Ovary (tissue), 10 donors: ENCODE measurements at places on chromosomes 1 and 21. TPM values are rescaled to one million over a fixed set of nuclear protein-coding genes. Genes with fewer than 3 reads are reported as not detected.

The RERE gene
- 119 TPM for total RNA-seq

The C1orf94 gene
- total RNA-seq: not detected

The ZNF648 gene
- 0.57 TPM for total RNA-seq

The MAP10 gene
- total RNA-seq: 2.4 TPM

The TTC24 gene
- total RNA-seq: not detected

DNA sequence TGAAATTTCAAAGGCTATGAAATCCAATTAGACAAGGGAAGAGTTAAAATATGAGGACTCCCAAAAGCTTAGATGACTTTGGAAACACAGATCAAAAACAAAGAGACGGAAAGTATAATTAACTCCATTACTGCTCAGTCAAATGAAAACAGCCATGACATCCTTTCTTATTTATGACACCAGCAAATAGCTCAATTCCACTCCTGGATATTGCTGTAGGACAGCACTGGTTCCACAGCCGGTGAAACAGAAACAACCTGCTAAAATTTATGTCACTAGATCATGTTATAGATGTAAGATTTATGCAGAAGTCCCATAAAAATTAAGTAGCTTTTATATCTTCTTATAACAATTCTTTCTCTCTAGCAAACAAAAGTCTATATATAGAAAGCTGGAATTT lies 65.6 kb upstream of the RRP15 start:
- H3K27ac ChIP-seq: no peak overlapping the region
- no peaks in the 10 kb centered on the region for H3K4me1 ChIP-seq
- H3K27me3 ChIP-seq: no peaks in the 10 kb centered on the region
- no peak for DNase-seq
- no peak overlapping the region for H3K4me3 ChIP-seq

- no peak overlapping the region for H3K4me3 ChIP-seq
- no peak for DNase-seq
- no peaks in the 10 kb centered on the region for H3K36me3 ChIP-seq
- H3K4me1 ChIP-seq: peaks cover 13% of the 10 kb centered on the region
- H3K27ac ChIP-seq: no peak overlapping the region
Observed at GRCh38 chr1:247358920-247359319, 27.3 kb upstream of the ZNF496 start.

- peaks cover 19% of the 10 kb centered on the region for H3K4me1 ChIP-seq
- no peaks in the 10 kb centered on the region for H3K36me3 ChIP-seq
- no peak overlapping the region for H3K4me3 ChIP-seq
- H3K27me3 ChIP-seq: no peaks in the 10 kb centered on the region
- H3K27ac ChIP-seq: no peak overlapping the region
- no peak for DNase-seq
Observed at GRCh38 chr1:15218287-15219279, 28.4 kb upstream of the FHAD1 start.

GRCh38 chr1:47569681-47570470 lies 132.0 kb downstream of the FOXD2 start:
- H3K4me1 ChIP-seq: no peaks in the 10 kb centered on the region
- DNase-seq: no peak
- H3K27ac ChIP-seq: no peak overlapping the region
- no peak overlapping the region for H3K4me3 ChIP-seq

DNA sequence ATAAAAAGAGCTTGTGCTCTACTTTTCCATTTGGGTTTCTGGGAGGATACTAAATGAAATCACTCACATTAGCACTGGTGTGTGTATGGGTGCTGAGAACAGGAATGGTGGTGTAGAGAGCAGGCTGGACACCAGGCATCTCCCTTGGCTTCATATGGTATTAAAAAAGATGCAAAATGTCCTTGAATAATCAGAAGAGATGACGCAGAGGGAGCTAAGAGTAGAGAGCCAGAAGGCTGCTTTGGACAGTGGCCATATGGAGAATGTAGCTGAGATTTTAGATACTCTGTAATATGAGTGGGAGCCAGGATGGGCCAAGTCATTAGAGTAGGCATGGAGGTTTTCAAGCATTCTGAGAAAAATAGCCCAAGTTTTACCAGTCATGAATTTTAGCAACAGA lies 112.3 kb upstream of the ZRANB2 start:
- no peaks in the 10 kb centered on the region for H3K4me1 ChIP-seq
- no peaks in the 10 kb centered on the region for H3K36me3 ChIP-seq
- DNase-seq: peak; percentile 39
- no peak overlapping the region for H3K27ac ChIP-seq
- H3K4me3 ChIP-seq: no peak overlapping the region
- H3K27me3 ChIP-seq: no peaks in the 10 kb centered on the region

DNA sequence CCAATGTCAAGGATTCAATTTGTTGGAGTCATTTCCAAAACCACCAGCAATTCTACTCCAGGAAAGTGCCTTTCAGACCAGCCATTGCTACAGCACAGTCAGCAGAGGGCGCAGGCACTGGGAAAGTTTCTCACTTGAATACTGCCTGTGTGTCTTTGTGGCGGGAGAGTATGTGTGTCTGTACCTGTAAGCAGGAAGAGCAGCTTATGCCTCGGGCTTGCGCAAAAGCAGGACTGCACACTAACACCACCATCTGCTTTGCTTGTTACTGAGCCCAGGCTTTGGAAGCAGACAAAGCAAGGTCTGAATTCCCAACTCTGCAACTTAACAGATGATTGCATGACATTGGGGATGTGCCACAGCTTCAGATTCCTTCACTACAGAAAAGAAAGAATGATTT lies 7.0 kb upstream of the CTSE start:
- H3K36me3 ChIP-seq: no peaks in the 10 kb centered on the region
- H3K4me3 ChIP-seq: no peak overlapping the region
- H3K27me3 ChIP-seq: no peaks in the 10 kb centered on the region
- H3K4me1 ChIP-seq: peaks cover 5% of the 10 kb centered on the region
- no peak overlapping the region for H3K27ac ChIP-seq

GRCh38 chr1:87044424-87044823 lies 130.0 kb downstream of the HS2ST1 start:
- no peak for DNase-seq
- H3K4me1 ChIP-seq: no peaks in the 10 kb centered on the region
- no peak overlapping the region for H3K4me3 ChIP-seq

DNA sequence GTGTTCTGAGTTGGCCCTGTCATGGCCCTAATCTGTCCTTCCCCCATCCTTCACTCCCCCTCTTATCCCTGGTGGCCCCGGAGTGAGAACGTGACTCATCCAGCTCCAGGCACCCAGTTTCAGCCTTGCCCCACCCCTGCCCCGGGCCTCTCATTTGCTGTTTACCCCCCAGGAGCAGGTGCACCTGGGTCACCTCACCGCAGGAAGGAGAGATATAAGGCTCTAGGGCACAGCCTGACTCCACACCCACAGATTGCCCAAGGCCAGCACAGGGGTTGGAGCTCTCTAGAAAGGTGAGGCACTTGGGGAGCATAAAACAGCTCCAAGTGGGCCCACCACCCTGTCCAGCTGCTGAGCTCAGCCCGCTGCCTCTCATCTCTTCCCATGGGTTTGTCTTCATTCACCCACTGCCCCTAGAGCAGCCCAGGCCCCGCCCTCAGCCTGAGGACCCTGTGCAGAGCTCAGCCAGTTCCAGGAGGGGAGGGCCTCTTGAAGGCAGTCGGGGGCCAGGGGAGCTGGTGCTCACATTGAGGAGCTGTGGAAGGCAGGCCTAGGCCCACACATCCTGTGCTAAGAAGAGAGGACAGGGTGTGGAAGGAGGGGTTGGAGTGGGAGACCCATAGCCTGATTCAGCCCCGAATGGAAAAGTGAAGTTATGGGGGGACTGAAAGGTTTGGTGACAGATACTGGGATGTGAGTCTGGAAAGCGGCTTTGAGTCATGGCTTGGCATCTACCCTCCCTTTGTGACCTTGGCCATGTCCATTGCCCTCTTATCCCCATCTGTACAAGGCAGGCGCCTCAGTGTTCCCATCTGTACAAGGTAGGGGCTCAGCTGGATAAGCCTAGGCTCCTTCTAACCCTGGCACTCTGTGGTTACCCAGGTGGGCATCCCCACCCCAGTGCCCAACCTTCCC lies 16.1 kb upstream of the GPR37L1 start:
- no peak overlapping the region for H3K27ac ChIP-seq
- no peaks in the 10 kb centered on the region for H3K4me1 ChIP-seq
- H3K27me3 ChIP-seq: no peaks in the 10 kb centered on the region
- H3K36me3 ChIP-seq: no peaks in the 10 kb centered on the region
- no peak overlapping the region for H3K4me3 ChIP-seq
